ENCODE measurements at places on chromosomes 3 and 15.

- no peak for DNase-seq
These were observed 25.6 kb downstream of the CDCP1 start for GRCh38 chr3:45120359-45121158.

GRCh38 chr15:45372041-45372995 lies 6.0 kb downstream of the GATM start:
- no peak for DNase-seq

GRCh38 chr15:68203956-68204355 lies 1.2 kb downstream of the CALML4 start:
- no peak for DNase-seq

DNA sequence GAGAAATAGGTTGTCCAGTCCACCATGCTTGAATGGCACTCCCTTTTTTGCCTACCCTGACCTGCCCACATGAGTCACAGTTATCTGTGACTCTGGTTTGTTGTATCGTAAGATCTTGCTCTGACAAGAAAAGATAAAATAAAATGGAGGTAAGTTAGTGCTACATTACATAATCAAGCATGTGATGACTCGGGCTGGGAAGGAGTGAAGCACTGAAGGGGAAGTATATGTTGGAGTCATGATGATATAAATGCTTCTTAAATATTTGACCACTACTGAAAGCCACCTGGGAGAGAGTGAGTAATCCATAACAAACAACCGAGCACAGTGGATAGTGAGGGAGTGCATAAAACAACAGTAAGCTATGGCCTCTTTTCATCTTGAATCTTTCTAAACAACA lies 124.4 kb downstream of the SHOX2 start:
- DNase-seq = no peak

DNA sequence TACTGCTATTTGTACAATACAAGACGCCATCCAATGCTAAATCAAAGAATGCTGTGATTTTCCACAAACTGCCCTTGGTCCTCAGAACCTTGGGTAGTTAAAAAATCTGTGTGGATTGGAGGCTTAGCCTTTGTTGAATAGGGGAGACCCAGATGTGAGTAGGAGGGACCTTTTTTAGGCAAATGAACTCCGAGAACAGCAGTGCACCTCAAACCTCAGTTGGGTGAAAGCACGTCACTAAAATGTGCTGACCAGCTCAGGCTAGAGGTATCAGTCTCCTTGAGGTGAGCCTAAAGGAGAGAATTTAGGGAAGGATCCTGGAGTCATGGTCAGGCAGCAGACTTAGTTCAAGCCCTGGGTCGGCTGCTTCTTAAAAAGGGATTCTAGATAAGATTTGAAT lies 200.7 kb downstream of the SOX2 start:
- DNase-seq = no peak

DNA sequence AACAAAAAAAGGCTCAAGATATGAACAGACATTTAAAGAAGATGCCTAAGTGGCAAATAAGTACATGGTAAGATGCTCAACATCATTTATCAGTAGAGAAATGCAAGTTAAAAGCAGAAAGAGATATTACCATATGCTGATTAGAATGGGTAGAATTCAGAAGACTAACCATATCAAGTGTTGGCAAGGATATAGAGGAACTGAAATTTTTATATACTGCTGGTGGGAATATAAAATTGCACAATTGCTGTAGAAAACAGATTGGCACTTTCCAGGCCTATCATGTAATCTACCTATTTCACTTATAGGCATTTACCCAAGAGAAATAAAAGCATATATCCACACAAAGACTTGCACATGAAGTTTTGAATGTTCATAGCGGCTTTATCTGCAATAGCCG lies 17.1 kb downstream of the SLC28A1 start:
- DNase-seq = no peak

GRCh38 chr3:141086188-141086587 lies 35.0 kb downstream of the SPSB4 start:
- no peak for DNase-seq

DNA sequence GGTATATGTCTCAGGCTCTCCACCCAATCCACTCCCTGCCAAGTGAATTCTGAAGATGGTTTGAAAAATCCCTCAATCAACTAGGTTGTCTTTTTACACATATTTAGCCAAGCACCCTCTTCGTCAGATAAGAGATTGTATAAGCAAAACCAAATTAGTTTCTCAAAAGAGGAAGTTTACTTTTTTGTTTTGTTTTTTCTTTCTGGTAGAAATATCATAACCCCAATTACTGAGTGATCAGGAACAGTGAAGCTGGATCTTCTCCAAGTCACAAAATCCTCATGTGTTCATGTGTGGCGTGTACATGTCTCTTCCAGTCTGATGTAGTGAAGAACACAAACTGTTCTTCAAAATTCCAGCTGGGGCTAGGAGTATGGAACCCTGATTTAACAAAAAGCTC lies 180.6 kb downstream of the FOXP1 start:
- no peak for DNase-seq

DNA sequence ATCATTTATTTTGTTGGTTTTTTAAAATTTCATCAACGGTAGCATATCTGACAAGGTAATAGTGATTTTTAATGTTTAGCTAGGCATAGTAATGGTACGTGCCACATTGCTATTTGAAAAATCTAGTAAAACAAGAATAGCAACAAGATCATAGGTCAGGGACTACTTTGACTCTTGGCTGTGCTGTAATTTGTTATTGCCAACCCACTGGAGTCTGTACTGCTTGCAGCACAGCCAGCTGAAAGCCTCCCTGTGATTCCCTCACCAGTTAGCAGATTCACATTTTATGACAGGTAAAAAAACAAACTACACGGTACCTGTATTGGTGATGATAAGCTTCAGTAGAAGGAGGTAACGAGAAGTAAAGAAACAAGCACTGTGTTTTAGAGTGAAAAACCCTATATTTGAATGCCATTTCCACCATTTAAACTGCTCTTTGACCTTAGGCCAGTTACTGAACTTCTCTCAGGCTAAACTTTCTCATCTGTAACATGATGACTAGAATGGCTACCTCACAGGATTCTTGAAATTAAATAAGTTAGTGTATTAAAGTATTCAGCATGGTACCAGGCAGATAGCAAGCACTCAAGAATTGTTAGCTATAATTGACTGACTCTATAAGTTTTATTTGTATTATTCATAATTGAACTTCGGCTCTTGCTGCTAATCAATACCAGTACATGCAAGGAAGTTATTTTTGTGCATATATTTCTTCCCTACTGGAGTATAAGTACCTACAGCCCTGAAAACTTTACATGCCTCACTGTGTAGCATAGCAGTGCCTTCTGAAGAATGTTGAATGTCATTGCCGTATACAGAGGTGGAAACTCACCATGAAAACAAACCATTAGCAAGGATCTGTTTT lies 16.1 kb downstream of the FILIP1L start:
- DNase-seq = no peak

DNA sequence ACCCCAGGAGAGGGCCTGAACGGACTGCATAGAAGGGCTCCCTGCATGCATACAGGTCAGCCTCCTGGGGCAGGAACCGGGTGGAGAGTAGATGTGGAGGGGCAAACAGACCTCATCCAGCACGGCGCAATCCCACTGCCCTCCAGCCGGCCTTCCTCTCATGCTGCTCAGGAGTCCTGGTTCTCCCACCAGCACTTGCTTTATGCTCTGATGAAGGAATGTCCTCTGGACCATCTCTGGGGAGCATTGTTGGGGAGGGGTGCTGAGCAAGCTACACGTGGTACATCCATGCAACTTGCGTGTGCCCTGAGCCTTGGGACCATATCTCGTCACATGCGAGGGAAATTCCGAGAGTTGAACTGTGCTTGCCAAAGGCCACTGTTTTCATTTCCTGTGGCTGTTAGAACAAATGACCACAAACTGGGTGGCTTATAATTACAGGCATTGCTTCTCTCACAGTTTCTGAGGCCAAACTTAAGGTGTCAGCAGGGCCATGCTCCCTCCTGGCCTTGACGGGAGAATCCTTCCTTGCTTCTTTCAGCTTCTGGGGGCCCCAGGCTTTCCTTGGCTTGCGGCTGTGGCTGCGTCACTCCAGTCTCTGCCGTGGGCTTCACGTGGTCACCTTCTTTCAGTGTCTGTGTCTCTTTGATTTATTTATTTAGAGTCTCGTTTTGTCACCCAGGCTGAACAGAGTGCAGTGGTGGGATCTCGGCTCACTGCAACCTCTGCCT lies 12.2 kb downstream of the SELENOS start:
- DNase-seq = no peak

GRCh38 chr3:3800080-3800455 lies 837 bp downstream of the LRRN1 start:
- DNase-seq = peak; percentile 34

DNA sequence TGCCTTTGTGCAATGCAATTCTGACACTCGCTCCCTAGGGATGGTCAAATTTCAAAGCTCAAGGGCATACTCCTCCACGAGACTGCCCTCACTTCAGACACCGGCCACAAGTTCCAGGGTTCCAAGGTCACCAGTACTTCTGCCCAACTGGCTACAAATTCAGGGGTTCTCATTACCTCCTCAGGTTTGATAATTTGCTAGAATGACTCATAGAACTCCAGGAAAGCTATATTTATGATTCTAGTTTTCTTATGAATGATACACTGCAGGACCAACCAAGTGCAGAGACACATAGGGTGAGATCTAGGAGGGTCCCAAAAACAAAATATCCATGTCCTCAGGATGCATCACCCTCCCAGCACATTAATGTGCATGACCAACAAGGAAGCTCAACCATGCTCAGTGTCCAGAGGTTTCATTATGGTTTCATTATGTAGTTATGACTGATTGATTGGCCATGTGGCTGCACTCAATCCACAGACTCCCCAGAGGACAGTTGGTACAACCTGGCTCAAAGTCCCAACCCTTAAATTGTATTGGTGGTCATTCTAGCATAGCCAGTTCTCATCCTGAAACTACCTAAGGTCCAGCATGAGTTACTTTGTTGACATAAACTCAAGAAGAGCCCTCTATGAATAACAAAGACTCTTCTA lies 170.4 kb upstream of the LRRN1 start:
- no peak for DNase-seq

GRCh38 chr3:90062016-90062415 lies 954.6 kb downstream of the EPHA3 start:
- DNase-seq = no peak

- no peak for DNase-seq
These were observed 106.6 kb upstream of the PTPRG start for GRCh38 chr3:61454801-61455200.

- no peak for DNase-seq
These were observed 5.0 kb upstream of the UACA start for GRCh38 chr15:70768257-70768883.

DNA sequence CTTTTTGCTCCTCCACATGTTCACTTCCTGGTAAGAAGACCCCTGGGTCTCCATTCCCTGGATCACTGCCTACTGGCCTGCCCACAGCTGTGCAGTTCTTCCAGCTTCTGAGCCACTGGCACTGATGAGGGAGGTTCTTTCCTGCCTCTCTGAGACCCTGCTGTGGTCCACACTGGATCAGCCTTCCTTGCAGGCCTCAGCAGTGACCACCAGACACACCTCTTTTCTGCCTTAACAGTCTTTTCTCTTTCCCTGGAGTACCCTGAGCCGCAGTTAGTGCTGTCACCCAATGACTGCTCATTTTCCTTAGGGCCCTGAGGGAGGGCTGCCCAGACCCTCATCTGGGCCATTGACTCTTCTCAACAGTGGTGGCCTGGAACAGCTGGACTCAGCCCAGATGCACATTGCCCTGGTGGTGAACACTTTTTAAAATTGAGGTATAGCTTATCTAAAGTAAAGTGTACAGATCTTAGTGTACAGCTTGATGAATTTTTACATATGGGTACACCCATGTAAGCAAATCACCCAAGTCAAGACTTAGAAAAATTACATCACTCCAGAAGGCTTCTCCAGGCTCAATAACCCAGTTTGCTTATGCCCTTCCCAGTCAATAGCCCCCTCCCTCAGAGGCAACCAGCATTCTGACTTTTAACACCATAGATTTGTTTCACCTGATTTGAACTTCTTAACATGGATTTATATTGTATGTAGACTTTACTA lies 32.8 kb upstream of the C3orf80 start:
- DNase-seq = no peak

DNA sequence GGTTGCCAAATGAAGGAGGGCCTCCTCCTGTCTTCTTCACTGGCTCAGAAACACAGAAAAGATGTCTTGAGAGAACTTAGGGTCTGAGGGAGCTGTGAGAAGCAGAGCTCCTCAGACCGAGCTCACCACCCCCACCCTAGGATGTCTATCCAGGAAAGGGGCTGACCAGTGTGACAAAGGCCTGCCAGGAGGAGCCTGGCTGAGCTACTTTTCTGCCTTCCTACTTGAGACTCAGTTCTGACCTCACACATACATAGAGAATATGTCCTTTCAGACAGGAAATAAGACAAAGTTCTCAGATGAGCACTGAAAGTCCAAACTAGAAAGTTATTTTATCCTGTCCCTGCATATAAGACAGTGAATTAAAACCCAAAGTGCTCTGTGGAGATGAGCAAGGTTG lies 54.5 kb downstream of the KIF9 start:
- no peak for DNase-seq
